ENCODE measurements at places on chromosomes 16 and 17.

- no peak for DNase-seq
Measured at GRCh38 chr17:36198831-36199465, 2.4 kb upstream of the CCL3L1 start.

GRCh38 chr17:75869282-75870141, 8.9 kb downstream of the TRIM47 start:
- DNase-seq, result no peak

DNA sequence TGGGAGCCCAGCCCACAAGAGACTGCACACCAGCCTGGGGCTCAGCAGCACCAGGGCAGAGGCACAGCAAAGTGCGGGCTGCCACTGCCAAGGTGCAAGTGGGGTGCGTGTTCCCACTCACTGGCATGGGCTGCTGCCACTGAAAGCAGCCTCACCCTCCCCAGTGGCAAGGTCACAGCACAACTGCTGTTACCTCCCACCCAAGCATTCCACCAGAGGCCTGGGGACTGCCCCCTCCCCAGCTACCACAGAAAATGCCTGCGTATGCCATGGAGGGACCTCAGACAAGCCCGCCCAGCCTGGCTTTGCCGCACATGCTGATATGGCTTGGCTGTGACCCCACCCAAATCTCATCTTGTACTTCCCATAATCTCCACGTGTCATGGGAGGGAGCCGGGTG, 33.1 kb downstream of the MEAK7 start:
- no peak for DNase-seq

DNA sequence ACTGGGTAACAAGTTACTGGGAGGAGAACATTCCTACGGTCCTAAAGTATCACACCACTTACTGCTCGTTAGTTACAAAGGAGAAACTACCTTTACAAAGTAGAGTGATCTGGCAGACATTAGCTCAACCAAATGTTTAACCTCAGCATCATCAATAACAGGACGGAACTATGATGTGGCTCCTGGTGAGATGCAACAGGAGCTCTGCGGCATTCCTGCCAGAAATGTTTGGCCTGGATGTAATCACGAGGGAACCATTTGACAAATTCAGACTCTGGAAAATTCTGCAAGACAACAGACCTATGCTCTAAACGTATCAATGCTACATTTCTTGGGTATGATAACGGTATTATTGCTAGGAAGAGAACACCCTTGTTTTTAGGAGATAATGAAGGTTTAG, 80.4 kb downstream of the MRM3 start:
- no peak for DNase-seq

GRCh38 chr16:10519929-10520868, 60.2 kb downstream of the EMP2 start:
- no peak for DNase-seq

DNA sequence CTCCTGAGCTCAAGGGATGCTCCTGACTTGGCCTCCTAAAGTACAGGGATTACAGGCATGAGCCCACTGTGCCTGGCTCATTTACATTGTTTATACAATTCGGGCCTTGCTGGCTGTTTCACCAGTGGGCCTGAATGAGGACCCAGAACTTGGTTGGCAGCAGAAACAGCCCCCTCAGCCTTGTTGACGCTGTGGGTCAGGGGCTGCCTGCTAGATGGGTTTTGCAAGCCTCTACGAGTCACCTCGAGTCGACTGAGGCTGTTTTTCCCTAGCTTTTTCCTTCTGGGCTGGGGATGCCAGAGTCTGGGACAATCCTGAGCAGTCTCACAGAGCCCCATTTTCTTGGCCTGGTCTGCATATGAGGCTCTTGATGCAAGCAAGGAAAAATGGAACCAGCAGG, 16.1 kb downstream of the PPL start:
- DNase-seq, result no peak

DNA sequence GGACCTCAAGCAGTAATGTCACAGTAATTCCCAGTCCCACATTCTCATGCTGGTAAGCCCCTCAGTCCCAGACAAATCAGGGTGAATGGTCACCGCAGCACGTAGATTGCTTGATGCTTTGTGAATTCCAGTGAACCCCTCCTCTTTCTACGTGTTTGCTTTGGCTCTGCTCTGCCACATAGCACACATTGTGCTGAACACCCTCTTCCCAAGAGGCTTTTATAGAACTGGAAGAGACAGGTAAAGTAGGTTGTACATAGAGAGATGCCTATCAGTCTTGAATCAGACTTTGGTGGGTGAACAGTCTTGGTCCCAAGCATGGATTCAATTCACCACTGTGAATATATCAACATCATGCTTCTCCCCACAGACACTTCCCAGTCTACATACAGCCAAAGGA, 579 bp upstream of the KRTAP9-6 start:
- DNase-seq, result no peak

GRCh38 chr17:42308446-42308845, 20.1 kb downstream of the STAT5A start:
- DNase-seq, result no peak

- no peak for DNase-seq
Measured at GRCh38 chr17:38460082-38460715, 31.9 kb downstream of the ARHGAP23 start.

DNA sequence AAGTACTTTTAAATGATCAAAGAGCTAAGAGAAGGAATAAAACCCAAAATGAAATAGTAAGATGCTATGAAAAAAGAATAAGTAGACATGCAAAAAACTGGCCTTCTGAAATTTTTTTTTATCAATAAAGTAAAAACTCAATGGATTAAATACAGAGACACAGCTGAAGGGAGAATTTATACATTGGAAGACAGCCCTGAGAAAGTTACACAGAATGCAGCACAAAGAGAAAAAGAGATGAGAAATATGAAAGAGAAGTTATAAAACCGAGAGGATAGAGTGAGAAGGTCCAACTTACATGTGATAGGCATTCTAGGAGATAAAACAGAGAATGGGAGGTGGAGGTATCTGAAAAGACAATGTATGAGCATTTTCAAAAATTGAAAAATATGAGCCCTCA, 57.0 kb downstream of the MARF1 start:
- no peak for DNase-seq

- no peak for DNase-seq
Measured at GRCh38 chr16:57382535-57383275, 10.4 kb downstream of the CX3CL1 start.

- DNase-seq, result no peak
Measured at GRCh38 chr17:7347630-7348477, 4.1 kb upstream of the KCTD11 start.

- DNase-seq, result no peak
Measured at GRCh38 chr17:39564211-39564848, 43.4 kb downstream of the NEUROD2 start.

DNA sequence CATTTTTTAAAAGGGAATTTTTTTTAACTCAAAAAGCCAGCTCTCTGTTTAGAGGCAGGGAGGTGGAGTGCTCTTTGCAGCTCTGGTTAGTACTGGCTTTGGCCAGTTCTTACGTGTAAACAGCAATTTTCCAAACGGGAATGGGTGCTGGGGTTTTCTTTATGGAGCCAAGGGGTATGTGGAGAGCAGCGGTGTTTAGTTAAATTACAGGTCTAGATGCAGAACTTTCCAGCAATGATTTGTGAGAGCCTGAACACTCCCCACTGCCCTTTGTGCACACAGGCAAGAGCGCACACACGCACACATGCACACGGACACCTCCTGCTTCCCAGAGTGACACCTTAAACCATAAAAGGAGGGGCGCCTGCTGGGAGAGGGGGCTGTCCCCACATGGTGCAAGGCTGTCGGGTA, 140.2 kb downstream of the MSI2 start:
- DNase-seq, result no peak

GRCh38 chr17:45008216-45008615, 40.1 kb upstream of the C1QL1 start:
- DNase-seq, result no peak

- no peak for DNase-seq
Measured at GRCh38 chr16:8676737-8677375, 2.4 kb downstream of the ABAT start.

DNA sequence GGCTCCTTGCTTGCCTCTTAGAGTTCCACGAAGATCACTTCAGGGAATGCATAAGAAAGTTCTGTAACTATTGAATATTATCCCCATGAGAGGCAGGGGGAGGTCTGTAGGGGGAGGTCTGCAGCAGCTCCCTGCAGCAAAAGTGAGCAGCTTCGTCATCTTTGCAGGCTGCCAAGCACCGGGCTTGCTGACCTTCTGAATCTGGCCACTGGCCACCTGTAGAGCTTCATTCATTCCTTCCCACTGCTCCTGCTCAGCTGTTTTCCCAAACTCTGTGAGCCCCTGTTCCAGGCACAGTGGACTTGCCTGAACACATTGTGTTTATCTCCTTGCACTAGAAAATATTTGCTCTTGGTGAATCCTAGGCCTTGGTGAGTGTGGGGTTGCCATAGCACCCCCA, 443.3 kb downstream of the HAPSTR1 start:
- DNase-seq, result no peak

- DNase-seq, result no peak
Measured at GRCh38 chr17:42038221-42038973, 12.0 kb downstream of the C17orf113 start.

DNA sequence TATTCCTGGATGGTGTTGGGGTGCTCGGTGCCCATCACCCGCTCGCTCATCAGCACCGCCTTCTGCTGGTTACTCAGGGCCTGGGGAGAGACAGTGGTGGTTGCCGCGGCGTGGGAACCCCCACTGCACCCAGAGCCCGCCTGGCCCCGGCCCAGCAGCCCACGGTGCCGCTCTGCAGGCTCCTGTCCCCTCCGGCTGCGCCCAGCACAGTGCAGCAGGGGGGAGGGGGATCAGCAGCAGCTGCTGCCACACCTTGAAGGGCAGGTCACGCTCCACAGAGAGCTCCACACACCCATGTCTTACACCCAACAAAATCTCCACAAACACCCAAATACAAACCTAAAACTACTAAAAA, 18.8 kb downstream of the CLUH start:
- no peak for DNase-seq

DNA sequence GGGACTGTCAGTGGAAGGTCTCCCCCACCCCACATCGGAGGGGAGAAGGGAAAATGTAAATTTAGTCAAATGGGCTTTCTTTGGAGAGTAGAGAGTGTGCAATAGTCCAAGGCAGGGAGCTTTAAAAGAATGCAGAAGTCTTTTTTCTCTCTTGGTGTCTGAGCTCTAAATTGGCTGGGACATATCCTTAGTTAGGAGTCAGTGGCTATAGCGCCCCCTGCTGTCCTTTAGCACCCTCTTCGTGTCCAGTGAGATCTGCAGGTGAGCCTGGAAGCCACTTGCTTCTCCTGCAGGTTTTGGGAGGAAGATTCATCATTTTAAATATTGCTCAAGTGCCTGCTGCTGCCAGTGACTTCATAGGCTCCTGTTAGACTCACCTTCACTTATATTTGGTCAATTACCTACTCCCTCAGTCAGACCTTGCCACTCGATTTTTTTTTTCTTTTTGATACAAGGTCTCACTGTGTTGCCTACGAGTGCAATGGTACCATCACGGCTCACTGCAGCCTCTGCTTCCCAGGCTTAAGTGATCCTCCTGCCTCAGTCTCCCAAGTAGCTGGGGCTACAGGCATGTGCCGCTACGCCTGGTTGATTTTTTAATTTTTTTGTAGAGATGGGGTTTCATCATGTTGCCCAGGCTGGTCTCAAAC, 174.8 kb downstream of the PRKCB start:
- DNase-seq, result peak; percentile 77

DNA sequence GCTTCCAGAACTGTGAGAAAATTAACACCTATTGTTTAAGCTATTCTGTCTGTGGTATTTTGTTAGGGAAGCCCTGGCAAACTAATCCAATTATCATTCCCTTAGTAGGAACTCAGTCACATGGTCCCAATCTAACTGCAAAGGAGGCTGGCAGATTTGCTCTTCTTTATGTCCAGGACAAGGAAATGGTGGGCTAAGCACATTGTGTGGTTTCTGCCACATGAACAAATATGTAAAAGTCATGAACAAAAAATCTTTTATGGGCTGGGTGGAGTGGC, 278.6 kb upstream of the RPL38 start:
- no peak for DNase-seq

DNA sequence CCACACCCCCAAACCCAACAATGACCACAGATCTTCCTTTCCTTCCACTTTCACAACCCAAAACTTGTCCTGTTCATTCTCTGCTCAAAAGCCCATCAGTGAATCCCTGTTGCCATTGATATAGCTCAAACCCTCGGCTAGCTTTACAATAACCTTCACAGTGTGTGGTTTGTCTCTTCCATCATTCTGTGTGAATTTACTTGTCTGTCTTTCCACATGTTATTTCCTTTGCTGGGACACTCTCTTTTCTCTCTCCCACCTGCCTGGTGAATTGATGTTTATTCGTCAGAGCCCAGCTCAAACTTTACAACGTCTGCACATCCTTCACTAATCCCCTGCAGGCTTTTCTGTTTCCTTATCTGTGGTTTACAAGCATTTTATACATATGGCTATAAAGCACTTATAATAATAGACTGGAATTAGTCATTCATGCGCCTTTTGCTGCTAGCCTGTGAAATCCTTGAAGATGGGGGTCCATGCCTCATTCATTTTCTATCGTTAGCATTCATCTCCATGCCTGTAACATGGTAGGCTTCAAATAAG, 114.4 kb downstream of the CDH13 start:
- no peak for DNase-seq

DNA sequence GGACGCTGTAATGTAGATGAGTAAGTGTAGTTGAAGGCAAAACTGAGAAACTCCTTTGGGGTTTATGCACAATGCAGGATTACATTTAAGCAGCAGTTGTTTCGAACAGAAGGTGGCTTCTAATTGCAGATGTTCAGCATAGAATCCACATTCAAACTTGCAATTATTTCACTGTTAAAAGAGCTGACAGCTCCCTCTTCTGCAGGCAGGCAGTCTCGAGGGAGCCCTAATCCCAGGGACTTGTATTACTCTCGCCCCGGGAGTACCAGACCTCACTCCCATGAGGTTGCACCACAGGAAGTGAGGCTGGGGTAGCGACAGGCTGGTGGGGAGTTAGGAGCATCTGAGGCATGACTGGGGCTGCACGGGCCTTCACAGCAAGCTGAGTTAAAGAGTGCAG, 484.3 kb upstream of the EEF2KMT start:
- DNase-seq, result no peak

GRCh38 chr16:68951991-68952877, 108.9 kb downstream of the TANGO6 start:
- DNase-seq, result no peak

DNA sequence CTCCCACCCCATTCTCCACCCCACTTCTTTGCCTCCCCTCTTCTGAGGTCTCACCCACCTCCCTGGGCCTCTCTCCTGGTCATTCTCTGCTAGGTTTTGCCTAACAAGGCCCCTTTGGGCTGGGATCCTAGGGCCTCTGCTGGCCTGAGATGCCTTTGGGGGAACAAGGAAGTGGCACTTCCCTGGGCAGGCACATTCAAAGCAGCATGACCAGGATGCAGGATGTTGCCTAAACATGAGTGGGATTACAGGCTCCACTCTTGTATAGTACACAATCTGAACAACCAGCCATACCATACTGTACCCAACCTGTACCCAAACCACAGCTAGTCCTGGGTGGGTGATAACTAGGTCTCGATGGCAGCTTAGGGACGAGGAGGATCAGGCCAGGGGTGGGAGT, 9.0 kb downstream of the GALK1 start:
- no peak for DNase-seq

Measured in T-helper 2 cell (primary cell).